ENCODE measurements at places on chromosomes 4 and X.
A peak's percentile ranks its signal among the peaks of the same experiment; 100 is the strongest.

DNA sequence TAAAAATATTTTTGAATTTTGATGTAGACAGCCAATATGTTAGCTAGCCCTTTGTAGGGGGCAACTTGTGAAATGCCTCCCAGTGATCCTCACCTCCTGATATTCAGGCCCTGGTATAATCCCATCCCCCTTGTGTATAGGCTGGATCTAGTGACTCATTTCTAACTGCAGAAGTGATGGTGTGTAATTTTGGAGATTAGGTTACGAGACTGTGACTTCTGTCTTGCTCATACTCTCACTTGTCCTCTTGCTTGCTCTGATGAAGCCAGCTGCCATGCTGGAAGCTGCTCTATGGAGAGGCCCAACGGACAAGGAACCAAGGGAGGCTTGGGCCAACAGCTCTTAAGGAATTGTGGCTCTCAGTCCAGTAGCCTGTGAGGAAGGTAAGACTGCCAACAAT is 61.7 kb downstream of the GPR82 start:
- no peak for DNase-seq

GRCh38 chr4:139815778-139816601 is 150.4 kb downstream of the MGST2 start:
- DNase-seq: no peak

DNA sequence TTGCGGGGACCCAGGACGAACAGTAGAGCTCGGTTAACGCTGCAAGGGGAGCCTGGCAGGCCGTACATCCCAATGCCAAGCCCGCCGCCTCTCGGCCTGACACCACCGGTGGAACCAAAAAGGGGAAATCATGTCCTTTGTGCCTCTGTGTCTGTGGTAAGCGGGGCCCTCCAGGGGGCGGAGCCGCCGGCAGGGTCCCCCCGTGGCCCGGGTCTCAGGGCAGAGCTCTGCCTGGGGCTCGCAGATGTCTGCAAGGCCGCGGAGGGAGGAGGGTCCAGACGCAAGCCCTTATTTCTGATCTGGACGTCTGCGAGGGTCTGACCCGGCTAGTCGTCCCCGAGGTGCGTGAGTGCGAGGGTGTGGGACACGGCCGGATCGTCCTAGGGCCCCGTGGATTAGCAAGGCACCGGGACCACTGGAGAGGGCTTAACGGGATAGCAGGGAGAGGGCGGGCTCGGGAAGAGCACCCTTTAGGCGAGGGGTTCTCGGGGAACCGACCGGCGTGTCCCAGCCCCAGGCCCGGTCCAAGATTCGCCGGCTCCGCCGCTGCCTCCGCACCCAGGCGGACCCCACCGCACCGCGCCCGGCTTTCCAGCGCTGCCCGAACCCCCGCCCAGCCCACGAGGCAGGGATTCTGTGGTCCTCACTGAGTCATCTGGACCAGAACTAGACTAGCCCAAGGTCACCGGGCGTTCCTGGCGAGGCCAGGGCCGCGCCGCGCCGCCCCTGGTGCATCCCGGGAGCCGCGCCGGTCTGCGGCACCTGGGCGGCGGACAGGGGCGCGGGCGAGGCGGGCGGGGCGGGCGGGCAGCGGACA is 863 bp upstream of the FAM193A start:
- DNase-seq: peak; percentile 54

DNA sequence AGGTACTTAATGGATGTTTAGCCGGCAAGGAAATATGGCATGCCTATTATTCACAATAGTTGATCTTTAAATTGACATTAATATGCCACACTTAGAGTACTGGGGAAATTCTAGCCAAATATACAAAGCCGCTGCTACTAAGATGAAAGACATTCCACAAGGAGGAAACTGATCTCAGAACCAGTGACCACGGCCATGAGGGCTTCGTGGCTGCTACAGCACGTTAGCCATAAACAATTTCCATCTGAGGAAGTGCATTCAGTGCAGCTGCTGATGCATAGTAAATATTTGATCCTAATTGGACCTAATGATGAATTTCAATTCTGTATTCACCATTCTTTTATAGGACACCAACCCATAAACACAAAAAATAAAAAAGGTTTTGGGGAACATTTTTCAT is 59.1 kb downstream of the SORBS2 start:
- DNase-seq: no peak

GRCh38 chr4:86432559-86433134 is 72.8 kb upstream of the MAPK10 start:
- DNase-seq: peak; percentile 34

DNA sequence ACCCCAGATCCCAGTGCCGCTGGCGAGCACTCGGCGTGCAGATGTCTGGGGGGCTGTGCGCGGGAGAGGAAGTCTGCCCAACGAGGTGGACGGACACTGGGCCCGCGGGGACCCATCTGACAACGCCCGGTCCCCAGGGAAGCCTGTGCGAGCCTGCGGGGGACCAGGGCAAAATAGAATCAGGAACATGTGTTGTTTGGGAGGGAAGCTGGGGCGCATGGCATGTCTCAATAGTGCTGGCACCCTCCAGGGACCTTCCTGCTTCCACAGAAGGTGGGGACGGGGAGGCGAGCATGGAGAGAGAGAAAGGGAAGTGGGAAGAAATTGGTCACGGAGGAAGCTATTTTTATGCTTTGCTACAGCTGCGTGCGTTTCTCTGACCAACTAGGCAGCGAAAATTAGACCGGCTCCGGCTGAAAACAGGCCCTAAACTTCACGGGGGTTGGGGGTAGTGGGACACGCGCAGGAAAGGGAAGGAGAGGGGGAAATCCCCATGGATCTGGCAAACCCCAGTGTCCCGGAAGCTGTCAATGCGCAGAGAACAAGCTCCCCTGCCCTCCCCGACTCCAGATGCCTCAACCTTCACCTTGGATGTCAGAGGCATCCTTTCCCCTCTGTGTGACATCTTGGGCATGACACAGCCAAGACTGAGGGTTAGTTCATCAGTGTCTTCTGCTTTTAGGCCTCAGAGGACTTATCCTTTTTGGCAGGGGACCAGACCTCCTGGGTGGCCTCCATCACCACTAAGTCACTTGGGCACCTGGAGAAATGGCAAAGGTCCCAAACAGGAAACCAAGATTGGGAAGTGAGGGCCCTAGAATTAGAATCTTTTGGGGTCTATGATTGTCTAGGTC is 169.8 kb upstream of the BCOR start:
- DNase-seq: no peak

DNA sequence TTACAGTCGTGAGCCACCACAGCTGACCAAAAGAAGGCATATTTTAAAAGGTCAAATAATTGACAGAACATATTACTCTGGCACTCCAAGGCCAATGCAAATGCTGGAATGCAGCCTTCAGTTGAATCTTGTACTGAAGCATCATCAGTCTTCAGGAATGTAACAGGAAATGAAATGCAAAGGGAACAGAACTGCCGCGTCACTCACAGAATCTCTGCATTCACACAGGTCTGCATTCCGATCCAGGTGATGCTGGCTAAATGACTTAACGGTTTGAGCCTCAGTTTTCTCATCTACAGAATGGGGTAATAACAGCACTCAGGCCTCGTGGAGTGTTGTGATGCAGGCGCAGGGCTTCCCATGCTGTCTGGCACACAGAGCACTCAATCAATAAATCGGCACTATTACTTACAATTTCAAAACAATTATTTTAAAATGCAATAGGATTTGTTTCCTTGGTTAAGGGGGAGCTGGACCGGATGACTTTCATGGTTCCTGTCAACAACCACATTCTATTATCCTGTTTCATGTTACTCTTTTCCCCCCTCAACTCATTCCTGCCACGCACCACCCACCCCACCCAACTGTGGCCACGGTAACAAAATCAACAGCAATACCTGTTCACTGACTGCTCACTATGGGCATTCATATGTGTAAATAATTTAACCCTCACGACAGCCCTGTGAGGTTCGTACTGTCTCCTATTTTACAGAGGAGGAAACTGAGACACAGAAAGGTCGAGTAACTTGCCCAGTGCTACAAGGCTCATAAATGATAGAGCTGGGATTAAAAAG is 32.4 kb downstream of the IGFBP7 start:
- no peak for DNase-seq

DNA sequence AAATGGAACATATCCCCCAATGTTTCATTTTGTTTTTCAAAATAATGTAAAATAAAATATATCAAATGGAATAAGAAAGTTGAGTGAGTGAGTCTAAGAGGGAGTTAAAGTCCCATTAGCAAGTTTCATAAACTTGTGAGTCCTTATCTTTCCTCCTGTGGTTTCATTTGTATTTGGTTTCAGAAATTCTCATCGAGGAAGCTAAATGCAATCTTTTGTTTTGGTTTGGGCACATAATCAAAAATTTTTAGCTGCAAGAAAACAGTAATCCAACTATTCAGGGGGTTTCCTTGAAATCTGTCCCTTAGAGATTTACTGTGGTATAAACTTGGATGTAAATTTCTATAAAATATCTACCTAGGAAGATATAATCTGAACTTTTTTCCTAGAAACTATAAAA is 124.2 kb downstream of the CAMK2D start:
- DNase-seq: no peak

DNA sequence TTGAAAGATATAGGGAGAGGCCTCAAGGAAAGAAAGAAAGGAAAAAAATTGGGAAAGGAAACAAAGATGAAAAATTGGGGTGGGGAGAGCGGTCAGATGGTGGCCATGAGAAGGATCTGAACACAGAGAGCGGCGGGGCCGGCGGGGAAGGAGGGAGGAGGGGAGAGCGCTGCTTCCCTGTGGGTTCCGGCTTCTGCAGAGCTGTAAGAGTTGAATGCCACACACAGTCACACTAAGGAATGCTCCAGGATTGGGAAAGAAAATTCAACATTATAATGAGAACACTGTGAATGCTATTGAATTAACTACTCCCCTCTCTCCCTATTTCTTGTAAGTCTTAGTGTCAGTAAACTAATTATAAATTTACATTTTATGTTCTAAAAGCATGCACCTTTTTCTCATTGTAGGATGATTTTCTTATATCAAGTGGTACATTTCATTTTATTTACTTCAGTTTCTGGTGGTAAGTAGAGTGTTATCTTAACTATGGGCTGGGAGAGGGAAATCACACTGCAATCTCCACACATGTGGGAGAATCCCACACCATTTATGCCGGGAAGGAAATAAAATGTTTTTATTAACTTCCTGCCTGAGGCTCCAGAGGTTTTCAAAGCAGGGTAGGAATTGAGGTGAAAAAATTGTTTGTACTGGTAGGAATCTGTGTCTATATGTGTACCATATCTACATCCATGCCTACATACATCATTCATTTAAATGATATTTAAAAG is 904 bp downstream of the F11 start:
- DNase-seq: no peak

- no peak for DNase-seq
Measured at GRCh38 chr4:26701095-26701494, 117.2 kb downstream of the TBC1D19 start.

GRCh38 chrX:497186-498014 is 110.7 kb upstream of the PPP2R3B start:
- no peak for DNase-seq

DNA sequence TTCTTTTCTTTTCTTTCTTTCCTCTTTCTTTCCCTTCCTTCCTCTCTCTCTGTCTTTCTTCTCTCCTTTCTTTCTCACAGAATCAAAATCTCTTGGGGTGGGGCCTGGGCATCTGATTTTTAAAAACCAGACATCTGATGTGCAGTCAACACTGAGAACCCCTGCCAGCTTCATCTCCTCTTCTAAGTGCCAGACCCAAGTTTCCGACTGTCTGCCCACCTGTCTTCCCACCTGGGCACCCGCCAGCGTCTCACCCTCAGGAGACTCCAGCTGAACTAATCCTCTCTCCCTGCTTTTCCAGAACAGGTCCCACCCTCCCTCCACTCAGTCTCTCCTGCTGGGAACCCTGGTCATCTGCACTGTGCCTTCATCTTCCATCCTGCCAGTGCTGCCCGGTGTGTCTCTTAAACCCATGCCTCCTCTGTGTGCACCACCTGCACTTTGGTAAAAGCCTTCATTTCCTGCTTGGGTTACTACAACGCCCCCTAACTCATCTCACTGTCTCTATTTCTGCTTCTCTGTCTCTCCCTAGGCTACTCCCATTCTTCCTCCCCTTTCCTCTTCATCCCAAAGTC is 2.8 kb downstream of the SOD3 start:
- no peak for DNase-seq

GRCh38 chr4:2363056-2363721 is 55.3 kb downstream of the ZFYVE28 start:
- no peak for DNase-seq

- no peak for DNase-seq
Measured at GRCh38 chr4:157502656-157503055, 282.1 kb downstream of the GRIA2 start.

DNA sequence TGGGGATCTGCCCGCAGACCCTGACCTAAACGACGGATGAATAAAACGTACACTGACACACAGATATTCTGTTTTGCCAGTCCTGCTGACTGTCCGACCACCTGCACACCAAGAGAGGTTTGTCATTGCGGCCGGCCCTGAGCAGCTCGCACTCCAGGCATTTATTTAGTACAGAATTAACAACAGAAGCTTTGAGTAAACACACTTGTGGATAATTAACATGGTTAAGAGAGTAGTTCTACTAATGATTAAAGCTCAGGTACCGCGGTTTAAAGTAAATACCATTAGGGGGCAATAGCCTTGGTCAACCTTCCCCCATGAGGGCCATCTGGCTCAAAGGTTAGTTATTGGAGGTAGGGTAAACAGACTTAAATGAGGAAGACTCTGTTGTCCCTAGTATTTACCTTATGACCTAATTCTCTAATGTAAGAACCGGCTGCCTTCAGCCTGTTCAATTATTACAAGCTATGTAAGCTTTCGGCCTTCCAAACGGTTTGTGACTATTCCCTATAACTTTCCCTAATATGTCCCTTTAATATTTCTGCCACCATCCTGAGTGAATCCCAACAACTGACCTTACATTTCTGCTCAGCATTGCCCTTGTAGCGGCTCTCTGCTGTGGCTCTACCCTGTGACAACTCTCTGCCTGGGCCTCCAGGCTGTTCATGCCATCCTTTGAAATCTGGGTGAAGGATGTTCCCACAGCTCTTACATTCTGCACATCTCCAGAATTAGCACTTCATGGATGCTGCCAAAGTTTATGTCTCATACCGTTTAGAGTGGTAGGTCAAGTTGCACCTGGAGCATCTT is 46.9 kb upstream of the SYTL5 start:
- DNase-seq: no peak

GRCh38 chr4:99024481-99025275 is 29.2 kb downstream of the METAP1 start:
- DNase-seq: no peak

GRCh38 chr4:175773566-175773965 is 38.5 kb downstream of the GPM6A start:
- DNase-seq: peak; percentile 31

- no peak for DNase-seq
Measured at GRCh38 chr4:6024313-6024960, 6.2 kb upstream of the C4orf50 start.

DNA sequence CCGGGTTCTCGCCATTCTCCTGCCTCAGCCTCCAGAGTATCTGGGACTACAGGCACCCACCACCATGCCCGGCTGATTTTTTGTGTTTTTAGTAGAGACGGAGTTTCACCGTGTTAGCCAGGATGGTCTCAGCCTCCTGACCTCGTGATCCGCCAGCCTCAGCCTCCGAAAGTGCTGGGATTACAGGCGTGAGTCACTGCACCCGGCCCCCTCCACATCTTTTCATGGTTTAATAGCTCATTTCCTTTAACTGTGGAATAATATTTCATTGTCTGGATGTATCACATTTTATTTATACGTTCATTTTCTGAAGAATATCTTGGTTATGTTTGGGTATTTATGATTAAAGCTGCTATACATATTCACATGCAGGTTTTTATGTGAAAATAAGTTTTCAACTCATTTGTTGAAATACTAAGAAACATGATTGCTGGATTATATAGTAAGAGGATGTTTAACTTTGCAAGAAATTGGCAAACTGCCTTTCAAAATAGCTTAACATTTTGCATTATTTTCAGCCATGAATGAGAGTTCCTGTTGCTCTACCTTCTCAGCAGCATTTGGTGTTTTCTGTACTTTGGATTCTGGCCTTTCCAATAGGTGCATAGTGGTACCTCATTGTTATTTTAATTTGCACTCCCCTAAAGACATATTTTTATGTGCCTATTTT is 591.9 kb downstream of the TECRL start:
- no peak for DNase-seq

Measured in NCI-H526 (cell line).